Osteoblast (primary cell): ENCODE measurements at places on chromosomes 3 and 15.

- no peak for DNase-seq
Measured at GRCh38 chr15:95363646-95364045, 966.9 kb upstream of the NR2F2 start.

DNA sequence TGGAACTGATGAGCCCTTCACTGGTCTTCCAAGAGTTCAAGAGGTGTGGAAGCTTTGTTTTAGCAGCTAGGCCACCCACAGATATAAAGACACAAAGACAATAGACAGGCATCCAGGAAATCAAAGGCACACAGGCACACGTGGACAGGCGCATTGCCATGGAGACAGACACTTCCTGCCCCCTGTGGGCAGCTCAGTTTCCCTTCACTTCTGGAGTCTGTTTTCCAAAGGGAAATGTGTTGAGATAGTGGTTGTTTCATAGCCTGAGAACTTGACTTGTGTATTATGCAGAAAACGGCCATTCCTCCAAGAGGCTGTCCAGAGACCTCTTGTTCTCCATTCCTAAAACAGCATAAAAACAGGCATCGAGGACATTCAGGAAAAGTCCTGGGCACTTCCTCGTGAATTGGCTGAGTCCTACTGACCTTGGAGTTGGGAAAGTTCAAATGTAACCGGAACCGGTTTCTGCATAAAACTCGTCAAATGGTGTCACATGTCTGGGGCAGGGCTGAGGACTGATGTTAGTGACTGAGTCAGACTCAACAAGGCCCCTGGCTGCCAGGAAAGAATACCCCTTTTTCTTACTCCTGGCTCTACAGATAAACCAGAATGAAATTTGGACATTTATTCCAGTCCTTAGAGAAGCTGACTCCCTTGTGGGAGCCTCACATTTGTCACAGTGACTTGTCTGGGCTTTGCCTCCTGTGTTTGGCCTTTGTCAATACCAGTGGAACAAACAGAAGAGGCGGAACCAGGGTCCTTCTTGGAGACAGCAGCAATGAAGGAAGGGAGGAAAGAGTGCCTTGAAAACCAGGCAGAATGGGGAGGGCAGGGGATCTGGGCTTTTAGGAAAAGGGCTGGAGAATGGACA, 1.3 kb downstream of the ALPK3 start:
- peak; percentile 93 for DNase-seq

DNA sequence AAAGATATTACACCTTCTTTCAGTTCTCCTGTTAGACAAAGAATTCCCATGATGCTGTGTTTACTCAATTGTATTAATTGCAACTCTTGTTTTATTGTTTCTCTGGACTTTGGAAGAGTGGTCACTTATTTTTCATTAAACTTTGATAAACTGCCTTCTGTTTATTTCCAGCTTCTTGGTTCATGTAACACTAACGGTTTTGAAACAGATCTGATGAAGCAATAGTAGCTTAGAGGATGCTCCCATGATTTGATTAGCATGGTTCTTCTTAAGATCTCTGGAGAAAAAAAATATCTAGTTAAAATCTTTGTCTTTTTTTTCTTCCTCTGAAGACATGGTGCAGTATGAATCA, 90.1 kb downstream of the FNDC3B start:
- DNase-seq, result no peak

DNA sequence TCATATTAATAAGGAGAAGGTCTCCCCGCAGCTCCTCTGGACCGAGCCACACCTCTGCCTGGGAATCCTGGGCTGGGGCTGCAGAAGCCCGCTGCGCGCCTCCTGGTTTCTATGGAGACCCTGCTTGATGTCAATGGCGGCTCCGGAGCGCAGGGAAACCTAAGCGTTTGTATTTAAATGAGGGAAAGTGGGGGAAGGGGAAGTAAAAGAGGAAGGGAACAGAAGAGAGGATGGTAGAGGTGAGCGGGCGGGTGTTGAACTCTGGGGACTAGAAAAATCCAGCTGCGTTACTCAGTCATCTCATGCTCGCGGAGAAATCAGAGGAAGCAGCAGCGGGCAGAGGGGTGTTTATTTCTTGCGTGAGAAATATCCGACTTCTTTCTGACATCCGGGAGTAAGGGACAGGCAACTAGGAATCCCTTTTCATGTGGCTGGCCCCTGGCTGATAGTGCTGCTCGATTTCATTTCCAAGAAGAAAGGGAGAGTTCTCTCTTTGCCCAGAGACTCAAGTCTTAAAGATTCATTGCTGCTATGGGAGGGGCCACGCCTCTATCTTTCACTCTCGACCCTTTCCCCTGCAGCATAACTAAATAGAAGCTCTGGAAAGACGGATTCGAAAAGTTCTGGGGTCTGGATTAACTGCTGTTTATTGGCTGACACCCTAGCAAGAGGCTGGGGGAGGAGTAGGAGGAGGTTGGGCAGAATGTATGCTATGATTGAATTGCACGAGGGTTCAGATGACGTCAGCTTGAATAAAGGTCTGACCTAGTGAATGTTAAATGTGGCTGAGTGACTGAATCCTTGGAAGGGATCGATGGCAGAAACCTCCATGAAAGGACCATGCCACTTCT, 110.5 kb upstream of the GAP43 start:
- peak; percentile 46 for DNase-seq

- DNase-seq, result peak; percentile 3
Measured at GRCh38 chr3:168888781-168889180, 774.7 kb downstream of the MECOM start.

DNA sequence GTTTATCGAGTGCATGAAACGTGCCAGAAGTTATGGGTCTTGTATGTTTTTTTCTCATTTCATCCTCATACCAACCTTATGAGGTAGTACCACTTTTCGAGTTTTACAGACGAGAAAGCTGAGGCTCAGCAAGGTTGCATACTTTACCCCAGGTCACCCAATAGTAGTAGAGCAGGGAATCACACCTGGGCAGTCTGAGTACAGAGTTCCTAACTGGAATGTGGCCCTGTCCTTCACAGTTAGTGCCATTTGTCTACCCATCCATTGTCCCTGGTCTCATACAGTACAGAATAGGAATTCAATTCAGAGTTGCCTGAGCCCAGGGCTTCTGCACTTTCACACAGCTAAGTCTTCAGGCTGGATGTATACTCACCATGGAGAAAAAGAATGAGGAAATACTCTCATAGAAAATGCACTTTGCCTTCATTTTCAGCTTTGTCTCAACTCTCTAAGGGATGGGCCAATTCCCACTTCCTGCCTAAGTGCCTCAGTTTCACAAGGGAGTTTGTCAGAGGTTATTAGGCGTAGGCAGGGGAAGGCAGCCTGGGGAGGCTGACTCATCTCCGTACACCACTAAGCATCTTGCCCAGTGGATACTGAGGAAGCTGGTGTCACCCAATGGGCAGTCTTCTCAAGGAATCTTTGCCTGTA, 93.2 kb downstream of the TMEM212 start:
- peak; percentile 83 for DNase-seq

DNA sequence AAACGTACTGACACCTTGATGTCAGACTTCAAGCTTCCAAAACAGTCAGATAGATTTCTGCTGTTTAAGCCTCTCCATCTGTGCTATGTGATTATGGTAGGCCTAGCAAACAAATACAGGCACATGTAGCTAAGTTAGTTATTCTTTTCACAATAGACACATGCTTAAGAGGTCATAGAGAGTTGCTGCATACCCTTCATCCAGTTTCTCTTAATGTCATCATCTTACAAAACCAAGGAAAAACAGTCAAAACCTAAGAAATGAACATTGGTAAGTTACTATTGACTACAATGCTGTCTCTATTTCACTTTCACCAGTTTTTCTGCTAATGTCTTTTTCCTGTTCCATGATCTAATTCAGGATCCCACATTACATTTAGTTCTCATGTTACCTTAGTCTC, 946.8 kb downstream of the TUSC7 start:
- DNase-seq, result no peak

DNA sequence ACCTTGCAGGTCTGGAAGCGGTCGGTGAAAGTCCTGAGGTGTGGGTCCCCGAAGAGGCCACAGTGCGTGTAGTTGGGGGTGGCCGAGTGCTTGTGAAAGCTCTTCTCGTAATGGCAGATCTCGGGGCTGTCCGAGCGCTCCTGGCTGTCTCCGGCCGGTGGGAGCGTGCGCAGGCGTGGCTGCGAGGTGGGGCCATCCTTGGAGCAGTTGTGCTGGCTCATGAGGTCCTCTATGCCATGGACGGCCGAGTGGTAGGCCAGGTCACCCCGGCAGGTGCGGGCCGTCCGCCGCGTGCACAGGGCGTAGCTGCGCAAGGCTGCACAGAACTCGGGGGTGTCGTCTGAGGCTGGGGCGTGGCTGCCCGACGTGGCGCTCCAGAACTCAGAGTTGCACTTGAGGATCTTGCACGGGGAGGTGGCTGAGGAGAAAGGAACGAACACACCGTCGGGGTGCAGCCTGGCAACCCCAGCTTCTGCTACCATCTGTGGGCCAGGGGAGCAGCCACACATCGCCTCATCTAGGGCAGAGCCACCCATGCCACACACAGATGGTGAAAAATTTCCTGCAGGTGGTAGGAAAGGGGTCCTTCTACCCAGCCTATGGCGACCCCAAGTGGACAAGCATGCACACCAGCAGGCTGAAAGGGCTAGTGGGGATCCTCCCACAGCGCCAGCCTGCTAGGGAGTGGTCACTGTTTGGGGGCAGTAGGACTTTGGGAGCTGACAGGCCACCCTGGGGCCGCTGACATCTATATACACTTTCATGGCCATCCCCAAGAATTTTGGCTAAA, 36.7 kb downstream of the RGMA start:
- no peak for DNase-seq

GRCh38 chr15:42147431-42147735, 9.1 kb downstream of the PLA2G4F start:
- DNase-seq, result no peak

DNA sequence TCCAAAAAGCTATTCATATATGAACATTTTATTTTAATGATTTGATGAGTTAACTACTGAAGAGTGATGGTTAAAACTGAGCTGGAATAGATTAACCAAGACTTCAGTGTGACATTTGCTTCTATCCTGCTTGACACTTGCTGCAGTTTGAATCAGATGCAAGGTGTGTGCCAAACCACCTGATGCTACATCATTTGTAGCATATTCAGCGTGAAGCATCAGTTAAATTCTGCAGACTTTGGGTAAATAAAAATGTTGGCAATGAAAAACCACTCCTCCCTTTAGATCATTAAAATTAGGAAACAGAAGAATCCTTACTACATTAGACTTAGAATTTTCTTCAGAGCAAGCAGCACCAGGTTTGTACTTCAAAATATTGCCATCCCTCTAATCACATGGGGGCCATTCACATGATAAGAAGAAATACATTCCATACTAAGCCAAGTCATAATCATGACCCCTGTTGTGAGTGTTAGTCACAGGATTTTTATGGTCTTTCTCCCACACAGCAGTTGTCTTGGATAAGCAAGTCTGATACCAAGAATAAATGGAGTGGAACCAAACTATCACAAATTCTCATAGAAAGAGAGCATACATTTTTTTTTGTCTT, 160.7 kb upstream of the TNIK start:
- no peak for DNase-seq

DNA sequence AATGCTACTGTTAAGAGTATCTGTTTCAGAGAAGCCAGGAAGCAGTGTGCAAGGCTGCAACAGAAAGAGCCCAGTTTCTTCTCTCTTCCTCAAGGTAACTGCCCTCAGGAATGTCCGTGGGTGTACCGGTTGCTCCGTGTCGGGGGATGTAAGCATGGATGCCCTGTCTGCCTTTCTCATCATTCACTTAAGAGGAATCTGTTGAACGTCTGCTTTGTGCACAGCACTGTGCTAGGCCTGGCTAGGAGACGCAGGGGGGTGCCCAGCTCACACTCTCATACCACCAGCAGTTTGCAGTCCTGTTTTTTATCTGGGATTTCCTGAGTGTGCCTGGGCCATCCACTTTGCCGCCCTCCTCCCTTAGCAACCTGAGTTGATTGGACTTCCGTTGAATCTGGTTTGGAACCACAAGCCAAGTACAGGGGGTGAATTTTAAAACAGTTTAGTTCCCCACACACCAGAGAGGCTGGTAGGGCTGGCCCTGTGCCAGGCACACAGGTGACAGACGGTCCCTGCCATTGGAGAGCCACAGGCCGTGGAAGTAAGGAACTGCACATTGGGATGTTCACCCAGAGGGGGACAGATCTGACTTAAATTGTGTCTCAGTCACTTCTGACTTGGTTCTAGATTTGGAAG, 11.2 kb downstream of the BOC start:
- no peak for DNase-seq

DNA sequence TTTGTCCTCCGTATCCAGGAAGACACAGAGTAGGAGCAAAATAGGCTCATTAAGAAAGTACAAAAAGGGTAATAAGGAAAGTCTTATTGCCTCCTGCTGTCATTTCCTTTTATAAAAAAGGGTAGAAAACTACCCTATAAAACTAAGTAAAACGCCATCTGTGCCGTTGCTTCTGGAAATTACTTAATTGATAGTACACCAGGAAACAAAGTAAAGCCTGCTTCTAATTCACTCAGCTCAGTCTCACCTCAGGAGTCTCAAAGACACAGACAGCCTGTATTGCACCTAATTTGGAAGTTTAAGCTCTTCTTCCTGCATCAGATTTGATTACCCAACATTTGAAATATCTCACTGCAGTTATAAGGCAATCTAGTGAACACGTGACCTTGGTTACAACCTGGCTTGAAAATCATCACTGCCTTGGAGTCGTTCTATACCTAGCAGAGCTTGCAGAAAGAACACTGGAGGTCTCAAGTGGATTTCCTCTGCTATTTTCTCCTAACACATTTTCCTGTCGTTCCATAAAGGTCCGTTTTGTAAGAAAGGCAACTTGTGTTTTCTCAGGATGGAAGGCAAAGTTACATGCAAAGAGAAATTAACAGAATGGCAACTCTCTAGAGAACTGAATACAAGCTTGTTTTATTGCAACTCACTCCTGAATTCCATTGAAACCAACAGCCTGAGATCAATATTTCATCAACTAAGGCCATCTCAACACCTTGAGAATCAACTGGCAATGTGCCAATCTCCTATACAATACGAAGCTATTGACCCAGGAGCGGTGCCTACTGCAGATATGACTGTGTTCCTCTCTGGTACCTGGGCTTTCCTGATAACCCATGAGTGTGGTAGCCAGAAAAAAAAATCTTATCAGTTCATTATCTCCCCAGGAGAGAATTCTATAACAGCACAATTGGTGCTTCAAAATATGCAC, 203.3 kb upstream of the LMCD1 start:
- DNase-seq, result no peak

DNA sequence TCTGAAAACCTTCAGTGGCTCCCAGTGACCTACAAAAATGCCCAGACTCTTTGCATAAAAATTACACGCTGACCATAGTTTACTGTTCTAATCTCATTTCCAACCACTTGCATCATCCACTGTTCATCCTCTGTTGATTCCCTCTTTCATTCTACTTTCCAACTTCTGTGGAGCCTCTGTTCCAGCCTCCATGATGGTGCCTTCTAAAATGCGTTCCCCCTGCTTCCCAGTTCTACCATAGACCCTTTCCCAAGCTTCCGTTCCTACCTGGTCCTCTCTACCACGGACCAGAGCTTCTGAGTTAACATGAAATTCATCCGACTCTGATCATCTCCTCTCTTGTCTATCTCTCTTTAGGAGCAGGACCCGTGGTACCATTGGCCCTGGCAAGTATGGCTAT, 127.0 kb downstream of the THSD4 start:
- no peak for DNase-seq

- no peak for DNase-seq
Measured at GRCh38 chr3:142648950-142649349, 52.8 kb downstream of the PLS1 start.
